ENCODE measurements at places on chromosomes 2 and 18.

DNA sequence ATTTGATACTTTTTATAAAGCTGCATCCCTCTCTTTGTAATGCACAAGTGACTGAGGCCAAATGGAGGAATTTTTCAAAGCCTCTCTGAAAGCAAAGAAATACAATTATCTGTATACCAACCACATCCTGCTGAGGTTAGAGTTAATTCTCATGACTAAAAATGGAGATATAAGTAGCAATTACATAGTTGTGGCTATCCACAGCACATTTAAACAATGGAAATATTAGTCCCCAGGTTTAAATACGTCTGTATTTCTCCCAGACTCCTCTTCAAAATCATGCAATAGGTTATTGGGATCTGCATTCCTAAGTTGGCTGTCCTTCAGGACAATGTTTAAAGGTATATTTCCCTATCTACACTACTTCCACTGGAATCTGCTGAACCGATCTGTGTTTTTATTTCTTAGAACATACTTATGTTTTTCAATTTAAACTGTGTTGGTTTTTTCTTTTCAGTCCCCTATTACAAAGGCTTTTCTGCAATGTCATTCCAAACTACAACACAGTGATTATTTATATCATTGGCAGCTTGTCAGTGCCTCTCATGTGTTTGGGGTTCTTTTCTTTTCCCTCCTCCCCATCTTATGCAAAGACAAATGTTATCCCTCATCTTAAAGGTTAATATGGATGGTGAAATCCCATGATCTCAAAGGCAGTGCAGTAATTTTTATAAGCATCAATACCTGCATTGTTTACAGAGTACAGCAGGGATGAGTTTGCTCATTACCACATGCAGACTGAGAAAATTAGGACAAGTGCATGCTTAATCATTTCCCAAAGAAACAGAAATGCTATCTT lies 134.8 kb upstream of the FSHR start:
- no peak for DNase-seq

DNA sequence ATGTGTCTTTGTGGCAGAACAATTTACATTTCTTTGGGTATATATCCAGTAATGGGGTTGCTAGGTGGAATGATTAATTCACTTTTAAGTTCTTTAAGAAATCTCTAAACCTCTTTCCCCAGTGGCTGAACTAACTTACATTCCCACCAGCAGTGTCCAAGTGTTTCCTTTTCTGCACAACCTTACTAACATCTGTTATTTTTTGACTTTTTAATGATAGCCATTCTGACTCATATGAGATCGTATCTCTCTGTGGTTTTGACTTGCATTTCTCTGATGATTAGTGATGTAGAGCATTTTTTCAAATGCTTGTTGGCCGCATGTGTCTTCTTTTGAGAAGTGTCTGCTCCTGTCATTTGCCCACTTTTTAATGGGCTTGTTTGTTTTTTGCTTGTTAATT lies 43.1 kb upstream of the PTH2R start:
- DNase-seq, result no peak

- no peak for DNase-seq
Measured at GRCh38 chr2:64992990-64993389, 3.8 kb downstream of the SLC1A4 start.

- DNase-seq, result no peak
Measured at GRCh38 chr18:48256848-48257247, 152.3 kb downstream of the ZBTB7C start.

- DNase-seq, result no peak
Measured at GRCh38 chr2:43943323-43943722, 52.5 kb downstream of the LRPPRC start.
